ENCODE measurements at places on chromosomes 7 and 10. TPM values are rescaled to one million over a fixed set of nuclear protein-coding genes. Genes with fewer than 3 reads are reported as not detected.

The CNTNAP2 gene
- 0.09 TPM for polyA plus RNA-seq

The PLXDC2 gene
- 4.6 TPM for polyA plus RNA-seq

The EZH2 gene
- 2.0 TPM for polyA plus RNA-seq

The ZRANB1 gene
- polyA plus RNA-seq, result 13.0 TPM

The PLEKHS1 gene
- 0.01 TPM for polyA plus RNA-seq

The C7orf57 gene
- polyA plus RNA-seq, result not detected
